ENCODE measurements at places on chromosomes 1 and 21. TPM values are rescaled to one million over a fixed set of nuclear protein-coding genes. Genes with fewer than 3 reads are reported as not detected.

RNF223 gene
- total RNA-seq: not detected

TMPRSS15 gene
- total RNA-seq: not detected

NR0B2 gene
- total RNA-seq: not detected

NIBAN1 gene
- 71.7 TPM for total RNA-seq

GNAT2 gene
- not detected for total RNA-seq

GUCA2A gene
- total RNA-seq: not detected

- H3K36me3 ChIP-seq: no peaks in the 10 kb centered on the region
- no peak for DNase-seq
- H3K4me3 ChIP-seq: no peak overlapping the region
- H3K4me1 ChIP-seq: no peaks in the 10 kb centered on the region
- peaks cover 14% of the 10 kb centered on the region for H3K27me3 ChIP-seq
Measured at GRCh38 chr1:162299018-162299417, 77.6 kb downstream of the SPATA46 start.

DNA sequence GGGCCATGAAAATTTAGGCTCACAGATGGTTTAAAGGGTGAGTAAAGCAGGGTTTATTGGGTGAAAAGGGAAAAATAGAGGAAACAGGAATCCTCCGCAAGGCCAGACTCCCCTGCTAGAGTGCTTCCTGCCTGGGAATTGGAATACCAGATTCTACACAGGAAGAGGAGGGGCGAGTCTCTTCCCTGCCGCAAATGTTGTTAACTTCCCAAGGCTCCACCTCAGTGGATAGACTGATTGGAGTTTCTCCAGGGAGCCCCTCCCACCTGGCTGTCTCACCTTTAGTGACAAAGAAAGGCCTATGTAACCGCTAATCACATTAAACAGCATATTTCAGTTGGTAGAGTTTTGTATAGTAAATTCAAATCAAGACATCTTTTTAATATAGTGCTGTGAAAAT lies 1450.1 kb downstream of the KCNT2 start:
- DNase-seq: no peak
- no peaks in the 10 kb centered on the region for H3K36me3 ChIP-seq
- H3K4me1 ChIP-seq: no peaks in the 10 kb centered on the region
- no peak overlapping the region for H3K4me3 ChIP-seq
- H3K27ac ChIP-seq: no peak overlapping the region

IL20 gene
- not detected for total RNA-seq

DNA sequence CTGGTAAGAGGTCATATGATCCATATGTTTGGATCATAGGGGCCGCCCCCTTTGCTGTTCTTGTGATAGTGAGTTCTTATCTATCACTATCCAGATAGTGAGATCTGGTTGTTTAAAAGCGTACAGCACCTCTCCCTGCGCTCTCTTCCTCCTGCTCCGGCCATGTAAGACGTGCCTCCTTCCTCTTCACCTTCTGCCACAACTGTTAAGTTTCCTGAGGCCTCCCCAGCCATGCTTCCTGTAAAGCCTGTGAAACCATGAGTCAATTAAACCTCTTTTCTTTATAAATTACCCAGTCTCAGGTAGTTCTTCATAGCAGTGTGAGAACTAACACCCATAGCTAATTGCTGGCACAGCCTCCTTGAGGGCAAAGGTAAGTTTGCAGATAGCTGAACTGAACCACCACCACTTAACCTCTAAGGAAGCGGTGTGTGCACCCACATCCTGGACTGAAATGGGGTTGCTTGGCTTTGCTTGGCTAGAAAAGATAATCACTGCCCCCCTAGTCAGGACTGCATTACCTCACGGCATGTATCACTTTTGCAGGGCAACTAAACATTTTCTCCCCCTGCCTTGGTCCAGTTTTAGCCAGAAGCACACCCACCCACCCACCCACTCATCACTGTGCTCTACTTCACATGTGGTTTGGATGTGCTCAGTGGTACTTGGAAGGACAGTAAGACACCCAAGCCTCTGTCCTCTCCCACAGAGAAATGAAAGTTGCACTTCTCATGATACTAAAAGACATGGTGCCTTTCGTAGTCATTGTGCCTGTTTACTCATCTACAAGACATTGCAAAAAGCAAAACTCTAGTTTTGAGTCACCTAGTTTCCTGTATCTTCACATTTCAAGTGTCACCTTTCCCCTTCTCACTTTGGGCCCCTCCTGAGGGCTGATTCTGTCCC lies 23.1 kb upstream of the PTAFR start:
- no peaks in the 10 kb centered on the region for H3K27me3 ChIP-seq
- peak overlapping the region; percentile 94 for H3K27ac ChIP-seq
- H3K36me3 ChIP-seq: peaks cover 73% of the 10 kb centered on the region
- peaks cover 54% of the 10 kb centered on the region for H3K4me1 ChIP-seq
- peak overlapping the region; percentile 39 for H3K4me3 ChIP-seq
- peak; percentile 92 for DNase-seq

Measured in activated CD4-positive, alpha-beta memory T cell treated with anti-CD3 and anti-CD28 coated beads, Interleukin-2, amount 10 ng/mL, durations not matched to agents 7 days and 5 days (primary cell).